T-cell (primary cell): ENCODE measurements at places on chromosomes 6 and 20.
A peak's percentile ranks its signal among the peaks of the same experiment; 100 is the strongest.

DNA sequence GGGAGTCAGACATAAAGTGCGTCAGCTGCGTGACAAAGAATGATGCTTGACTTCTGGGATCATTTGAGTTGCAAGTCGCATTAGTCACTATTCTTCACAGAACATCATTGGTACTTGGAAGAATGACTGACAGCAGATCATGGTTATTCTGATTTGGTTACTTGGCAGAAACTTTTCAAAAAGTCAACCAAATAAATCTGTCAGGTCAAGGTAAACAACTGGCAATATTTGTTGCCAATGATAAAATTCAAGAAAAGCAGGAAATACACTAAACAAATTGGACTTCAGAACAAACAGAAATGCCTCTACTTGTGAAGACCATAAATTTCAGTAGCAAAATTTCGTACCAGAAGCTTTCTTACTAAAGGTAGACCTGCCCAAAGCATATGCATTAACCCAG lies 221.6 kb downstream of the TFAP2A start:
- no peak for DNase-seq

- no peak for DNase-seq
Measured at GRCh38 chr6:16274483-16274882, 36.1 kb downstream of the GMPR start.

DNA sequence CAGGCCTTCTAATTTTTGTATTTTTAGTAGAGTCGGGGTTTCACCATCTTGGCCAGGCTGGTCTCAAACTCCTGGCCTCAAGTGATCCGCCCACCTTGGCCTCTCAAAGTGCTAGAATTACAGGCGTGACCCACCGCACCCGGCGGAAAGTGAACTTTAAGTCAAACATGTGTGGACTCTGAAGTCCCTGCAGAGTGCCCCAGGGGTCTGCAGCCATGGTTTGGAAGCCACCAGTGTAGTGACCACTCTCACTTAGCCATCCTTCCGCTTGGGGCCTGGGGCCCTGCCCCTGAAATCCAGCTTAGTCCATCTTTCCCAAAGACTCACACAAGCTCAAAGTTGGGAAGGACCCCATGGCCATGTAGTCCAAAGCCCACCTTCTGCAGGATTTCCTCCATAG lies 164.5 kb downstream of the GRM4 start:
- no peak for DNase-seq

DNA sequence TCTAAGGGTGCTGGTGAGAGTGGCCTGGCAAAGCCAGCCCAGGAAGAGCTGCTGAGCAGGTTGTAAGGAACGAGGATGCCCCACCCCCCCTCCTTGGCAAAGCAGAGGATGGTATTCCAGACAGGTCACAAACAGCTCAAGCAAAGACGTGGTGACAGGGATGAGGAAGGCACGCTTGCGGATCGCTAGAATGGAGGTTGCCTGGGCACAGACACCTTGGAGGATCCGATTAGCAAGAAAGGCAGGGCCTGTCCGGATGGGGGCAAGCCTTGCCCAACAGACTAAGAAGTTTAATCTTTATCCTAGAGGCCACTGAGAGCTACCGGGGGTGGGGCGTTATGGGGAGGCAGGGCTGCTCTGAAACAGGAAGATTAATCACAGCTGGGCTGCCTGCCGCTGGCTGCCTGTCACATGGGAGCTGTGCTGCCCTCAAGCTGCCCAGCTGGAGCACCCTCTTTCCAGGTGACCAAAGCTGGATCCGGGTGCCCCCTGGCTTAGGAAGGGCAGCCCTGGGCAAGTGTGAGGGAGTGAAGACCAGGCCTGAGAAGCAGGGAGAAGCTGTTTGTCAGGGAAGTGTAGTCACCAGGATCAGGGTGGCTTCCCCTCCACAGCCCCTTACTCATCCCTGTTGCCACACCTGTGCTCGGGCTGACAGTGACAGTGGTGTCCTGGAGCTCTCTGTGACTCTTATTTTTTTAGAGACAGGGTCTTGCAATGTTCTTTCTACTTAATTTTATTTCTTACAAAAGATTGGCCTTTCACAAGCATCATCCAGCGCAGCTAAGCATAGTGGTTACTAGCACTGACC lies 9.1 kb upstream of the MAPK13 start:
- DNase-seq: peak; percentile 57

GRCh38 chr6:11413728-11414127 lies 123.8 kb upstream of the TMEM170B start:
- DNase-seq: no peak

GRCh38 chr6:113786168-113786567 lies 71.0 kb upstream of the MARCKS start:
- no peak for DNase-seq

DNA sequence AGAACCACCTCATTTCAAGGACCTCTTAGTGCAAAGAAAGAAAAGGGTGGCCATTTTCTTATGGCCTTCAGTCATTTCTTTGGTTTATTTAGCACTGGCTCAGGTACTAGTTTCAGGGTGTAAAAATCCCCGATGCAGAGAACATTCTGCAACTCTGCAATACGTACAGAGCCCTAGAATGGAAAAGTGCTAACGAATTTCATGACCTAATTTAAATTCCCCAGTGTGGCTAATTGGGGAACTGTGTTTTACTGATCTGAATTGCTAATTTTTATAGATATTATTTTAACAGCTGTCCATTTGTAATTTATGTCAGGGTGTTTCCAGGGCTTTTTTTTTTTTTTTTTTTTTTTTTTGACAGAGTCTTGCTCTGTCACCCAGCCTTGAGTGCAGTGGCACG lies 160.7 kb downstream of the UST start:
- no peak for DNase-seq

GRCh38 chr6:46023216-46023915 lies 7.7 kb upstream of the CLIC5 start:
- DNase-seq: no peak

DNA sequence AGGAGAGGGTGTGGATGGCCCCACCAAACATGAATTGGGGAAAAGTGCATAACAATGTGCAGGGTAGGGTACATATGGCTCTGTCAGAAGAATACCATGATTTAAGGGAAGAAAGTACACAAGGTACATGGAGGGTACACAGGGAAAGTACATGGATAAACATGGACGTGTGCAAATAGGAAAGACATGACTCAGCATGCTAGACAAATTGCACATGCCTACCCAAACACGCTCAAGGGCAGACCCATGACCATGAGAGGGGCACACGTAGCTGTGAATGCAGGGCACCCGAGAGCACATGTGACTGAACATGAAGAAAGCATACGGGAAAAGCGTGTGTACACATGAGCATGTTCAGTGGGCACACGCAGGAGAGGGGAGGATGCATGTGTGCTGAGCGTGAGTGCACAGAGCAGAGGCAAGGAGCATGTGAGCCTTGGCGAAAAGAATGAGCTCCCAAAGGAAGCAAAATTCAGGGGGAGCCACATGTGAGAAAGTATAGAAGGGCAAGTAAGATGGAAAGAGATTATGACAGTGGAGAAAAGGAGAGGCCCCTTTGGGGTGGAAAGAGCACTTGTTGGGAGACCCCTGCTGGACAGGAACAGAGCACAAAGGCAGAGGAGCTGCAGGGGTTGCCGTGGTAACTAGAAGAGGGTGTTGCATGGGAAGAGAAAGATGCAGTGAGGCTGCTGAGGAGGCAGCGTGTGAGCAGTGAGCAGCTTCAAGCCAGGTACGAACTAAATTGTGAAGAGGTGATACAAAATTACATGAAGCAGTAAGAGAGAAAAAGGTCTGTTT lies 17.8 kb downstream of the OR2H2 start:
- no peak for DNase-seq

DNA sequence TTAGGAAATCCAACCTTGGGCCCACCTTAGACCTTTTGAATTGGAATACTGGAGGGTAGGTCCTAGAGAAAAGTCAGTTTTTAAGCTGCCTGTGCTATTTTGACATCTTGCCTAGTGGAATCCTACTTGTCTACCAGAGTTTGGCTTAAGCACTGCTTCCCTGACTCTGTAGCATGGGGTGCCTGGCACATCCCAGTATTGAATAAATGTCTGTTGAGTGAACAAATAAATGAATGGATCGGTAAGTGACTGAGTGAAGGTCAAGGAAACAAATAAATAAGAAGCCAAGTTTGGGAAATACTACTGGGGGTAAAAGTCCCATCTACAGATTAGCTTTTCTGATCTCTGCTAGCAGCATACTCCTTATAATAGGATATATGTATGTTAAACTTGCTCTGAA lies 140.5 kb downstream of the FNDC1 start:
- DNase-seq: no peak

GRCh38 chr6:120260636-120261035 lies 911.1 kb upstream of the MAN1A1 start:
- DNase-seq: no peak

DNA sequence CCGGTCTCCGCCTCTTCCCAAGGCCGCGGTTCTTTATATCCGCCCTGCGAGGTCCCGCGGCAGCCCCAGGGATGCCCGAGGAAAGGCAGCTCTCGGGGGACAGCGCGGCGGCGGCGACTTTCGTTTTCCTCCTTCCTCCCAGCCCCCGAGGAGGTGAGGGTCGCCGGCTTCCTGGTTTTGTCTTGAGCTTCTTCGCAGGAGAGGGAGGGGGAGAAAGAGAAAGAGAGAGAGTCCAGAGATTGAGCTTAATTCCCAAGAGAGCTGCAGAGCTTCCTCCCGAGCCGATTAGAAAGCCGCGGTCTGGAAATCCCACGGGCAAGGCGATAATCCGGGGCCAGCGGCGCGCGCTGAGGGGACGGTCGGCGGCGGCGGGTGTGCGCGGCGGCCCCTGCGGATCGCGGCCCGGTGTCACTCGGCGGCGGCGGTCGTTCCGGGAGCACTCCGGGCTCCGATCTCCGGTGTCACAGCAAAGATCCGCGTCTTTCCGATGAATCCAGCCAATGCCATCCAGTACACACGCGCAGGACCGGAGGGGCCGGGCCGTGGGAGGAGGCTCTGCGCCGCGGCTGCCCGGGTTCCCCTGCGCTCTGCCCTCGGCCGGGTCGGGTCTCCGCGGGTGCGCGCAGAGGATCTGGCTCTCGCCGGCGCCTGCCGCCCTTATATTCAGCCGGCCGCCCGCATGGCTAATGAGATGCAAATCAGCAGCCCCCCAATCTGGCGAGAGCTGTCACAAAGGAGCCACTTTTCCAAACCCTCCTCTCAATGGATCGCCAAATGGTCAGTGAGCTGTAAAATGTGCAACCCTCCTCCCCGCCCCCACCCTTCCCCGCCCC lies at the start of gene DLL1:
TSS of gene DLL1 (minus strand) at position 783 of the 833 bp plus-strand sequence. CDS start 939 bp downstream, outside the sequence.
- DNase-seq: no peak

GRCh38 chr20:4815628-4816027 lies 93.9 kb downstream of the PRND start:
- DNase-seq: no peak

DNA sequence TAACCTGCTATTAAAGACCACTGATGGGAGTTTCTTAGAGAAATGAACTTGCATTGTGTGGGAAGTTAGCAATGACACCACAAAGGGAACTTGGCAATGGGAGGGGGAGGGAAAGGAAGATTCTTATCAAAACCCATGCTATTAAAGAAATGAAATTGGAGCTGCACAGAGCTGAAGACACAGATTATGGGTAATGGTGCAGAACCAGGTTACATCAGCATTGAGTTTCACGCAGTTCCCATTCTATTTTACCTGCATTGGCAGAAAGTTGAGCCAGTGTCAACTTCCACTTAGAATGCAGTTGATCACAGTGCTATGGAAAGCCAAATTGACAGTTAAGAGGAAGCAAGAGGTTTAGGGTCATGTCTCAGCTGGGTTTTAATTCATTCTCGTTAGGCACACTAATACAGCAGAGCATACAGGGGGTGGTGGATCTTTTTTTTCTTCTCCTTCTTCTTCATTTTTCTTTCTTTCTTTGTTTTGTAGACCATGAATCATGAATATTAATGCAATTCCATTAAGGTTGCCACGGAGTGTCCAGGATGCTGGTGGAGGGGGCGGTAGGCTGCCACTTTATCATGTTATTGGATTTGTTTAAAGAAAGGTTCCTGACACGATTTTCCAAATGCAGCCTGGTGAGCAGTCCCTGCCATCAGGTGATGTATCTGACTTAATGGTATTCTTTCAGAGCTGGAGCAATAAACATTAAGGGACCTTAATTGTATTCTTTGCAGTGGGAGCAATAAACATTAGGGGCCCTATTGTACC lies 1092.0 kb upstream of the MAP3K7 start:
- no peak for DNase-seq

DNA sequence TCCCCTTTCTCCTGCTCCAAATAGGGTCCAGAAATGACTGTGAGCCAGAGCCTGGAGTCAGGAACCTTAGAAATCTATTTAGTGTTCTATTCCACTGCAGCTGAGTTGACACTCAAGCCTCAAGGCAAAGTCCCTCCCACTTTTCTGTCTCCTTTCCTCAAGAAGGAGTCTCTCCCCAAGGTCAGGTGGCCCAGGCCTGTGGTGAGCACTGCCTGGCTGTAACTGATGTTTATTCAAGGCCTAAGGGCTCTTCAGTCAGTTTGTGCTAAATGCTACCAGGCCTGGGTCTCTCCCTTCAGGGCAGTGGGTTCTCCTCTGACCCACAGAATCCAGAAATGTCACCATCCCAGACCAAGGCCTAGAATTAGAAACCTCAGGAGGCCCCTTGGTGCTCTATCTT lies 1042.9 kb upstream of the EPHA7 start:
- no peak for DNase-seq

GRCh38 chr6:65566117-65566516 lies 140.9 kb downstream of the EYS start:
- no peak for DNase-seq

DNA sequence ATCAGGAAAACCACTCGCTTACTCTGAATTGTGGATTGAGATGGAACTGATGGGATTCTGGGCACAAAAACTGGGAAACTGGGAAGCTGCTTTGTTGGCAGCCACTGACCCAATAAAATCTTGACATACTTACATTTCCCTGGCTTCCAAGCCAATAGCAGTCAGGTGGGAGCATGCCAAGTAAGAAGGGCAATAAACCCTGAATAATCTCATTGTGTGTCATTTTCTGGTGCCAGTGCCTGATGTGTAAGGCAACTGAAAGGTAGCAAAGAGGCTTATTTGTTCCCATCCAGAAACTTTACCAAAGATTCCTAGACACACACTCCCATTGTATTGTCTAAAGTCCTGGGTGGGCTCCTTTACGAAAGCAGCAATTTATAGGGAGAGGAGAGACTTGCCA lies 93.2 kb downstream of the TBX18 start:
- DNase-seq: no peak

DNA sequence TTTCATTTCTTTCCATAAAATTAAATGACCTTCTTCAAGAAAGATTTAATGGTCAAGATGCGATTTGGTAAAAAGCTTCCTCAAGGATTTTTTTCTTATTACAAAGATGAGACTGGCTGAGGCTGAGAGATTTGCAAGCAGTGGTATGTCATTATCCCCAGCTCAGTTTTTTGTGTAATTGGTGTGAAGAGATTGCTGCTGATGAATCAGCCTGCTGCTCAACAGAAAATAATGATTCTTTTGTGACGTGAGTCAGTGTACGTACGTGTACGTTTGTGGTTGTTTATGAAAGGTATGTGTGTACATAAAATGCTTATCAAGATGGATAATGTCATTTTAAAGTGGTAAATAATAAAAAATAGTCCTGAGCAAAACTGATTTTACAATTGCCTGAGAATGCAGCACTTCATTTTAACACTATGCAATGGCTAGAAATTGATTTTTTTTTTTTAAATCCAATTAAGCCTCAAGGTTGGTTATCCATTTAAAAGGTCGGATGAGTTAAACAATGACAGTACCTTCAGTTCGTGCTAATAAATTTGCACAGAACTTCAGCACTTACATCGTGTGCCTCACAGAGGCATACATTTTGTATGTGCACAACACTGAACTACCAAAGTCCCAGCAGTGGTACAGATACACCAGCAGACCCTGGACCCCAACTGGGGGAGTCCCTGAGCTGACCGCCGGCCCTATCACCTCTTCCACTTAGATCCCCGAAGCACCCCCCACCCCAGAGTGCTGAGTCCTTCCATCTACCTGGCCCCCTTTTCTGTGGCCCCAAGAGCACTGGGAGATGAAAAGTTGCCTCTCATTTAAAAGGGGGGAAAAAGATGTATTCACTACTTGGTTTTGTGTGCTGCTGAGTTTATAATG lies 9.7 kb upstream of the NPEPL1 start:
- DNase-seq: no peak
